ENCODE measurements at places on chromosomes 7 and 10. TPM values are rescaled to one million over a fixed set of nuclear protein-coding genes. Genes with fewer than 3 reads are reported as not detected.

Gene SAMD9L
- total RNA-seq: 6.4 TPM

Gene RBM20
- total RNA-seq: 1.4 TPM

Gene SEMA3D
- 1.4 TPM for total RNA-seq

Gene CALHM2
- 24.8 TPM for total RNA-seq

Gene AKR1C4
- total RNA-seq: 9.1 TPM

Gene CDHR3
- 3.1 TPM for total RNA-seq

Gene ANTXRL
- total RNA-seq: not detected

Gene THSD7A
- total RNA-seq: 15.0 TPM

DNA sequence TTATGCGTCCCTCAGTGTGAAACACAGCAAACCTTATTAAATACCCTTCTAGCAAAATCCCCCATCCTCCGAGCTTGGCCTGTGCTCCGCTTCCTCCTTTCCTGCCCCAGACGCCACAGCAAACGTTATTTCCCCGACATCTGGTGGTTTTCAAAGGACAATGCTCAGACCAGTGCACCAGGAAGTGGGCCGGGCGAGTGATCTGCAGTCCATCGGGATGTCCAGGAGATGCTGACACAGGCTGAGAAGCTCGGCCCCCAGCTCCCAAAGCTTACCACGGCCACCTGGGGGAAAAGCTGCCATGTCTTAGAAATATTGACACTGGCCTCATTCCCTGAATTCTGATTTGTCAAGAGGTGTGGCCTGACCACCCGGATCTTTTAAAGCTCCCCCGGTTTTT is 129.5 kb downstream of the PTPRN2 start:
- no peak for DNase-seq

- DNase-seq: no peak
Measured at GRCh38 chr10:52514481-52514880, 200.4 kb downstream of the DKK1 start.

DNA sequence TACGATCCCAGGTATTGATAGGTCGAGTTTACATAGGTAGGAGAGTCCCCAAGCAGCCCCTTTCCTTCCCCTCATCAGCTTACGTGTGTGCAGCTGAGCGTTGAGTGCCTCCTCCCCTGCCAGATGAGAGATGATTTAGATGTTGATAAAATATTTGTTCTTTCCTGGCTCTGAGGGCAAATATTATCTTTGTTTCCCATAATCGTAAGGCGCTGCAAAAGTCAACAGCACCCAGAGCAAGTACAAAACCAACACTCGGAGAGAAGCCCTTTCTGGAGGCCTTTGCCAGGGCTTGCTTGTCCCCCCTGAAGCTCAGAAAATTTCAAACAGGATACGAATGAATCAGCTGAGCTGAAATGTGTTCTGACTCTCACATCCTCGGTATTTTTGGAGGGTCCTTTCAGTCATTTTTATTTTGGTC is 683.2 kb downstream of the LRMDA start:
- no peak for DNase-seq

DNA sequence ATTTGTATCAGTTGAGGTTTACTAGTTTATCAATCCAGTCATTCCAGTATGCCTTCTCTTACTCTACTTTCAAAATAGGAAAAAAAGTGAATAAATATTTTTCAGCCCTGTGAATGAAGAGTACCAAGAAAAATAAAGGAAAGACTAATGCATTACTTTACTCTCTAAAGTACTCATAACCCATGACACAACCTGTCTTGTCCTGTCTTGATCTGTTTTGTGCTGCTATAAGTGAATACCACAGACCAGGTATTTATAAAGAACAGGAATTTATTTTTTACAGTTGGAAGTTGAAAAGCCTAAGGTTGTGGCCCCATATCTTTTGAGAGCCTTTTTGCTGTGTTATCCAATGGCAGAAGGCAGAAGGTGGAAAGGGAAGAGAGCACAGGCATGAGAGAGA is 194.6 kb upstream of the DKK1 start:
- no peak for DNase-seq

DNA sequence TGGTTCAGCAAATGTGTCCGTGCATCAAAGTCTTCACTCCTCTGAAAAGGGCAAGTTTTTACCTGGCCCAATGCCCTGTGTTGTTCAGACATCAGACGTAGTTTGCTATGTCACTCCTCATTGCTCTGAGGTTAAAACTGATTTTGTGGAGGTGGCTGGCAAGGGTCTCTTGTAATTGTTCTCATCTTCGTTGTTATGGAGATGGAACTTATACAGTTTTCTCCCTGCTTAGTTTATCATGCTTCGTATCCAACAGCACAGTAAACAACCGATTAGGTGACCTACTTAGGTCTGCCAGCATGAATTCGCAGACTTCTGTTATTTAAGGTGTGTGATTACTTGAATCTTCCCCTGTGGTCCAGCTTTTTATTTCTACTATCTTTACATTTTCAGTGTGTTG is 274.1 kb upstream of the SMIM30 start:
- DNase-seq: no peak

DNA sequence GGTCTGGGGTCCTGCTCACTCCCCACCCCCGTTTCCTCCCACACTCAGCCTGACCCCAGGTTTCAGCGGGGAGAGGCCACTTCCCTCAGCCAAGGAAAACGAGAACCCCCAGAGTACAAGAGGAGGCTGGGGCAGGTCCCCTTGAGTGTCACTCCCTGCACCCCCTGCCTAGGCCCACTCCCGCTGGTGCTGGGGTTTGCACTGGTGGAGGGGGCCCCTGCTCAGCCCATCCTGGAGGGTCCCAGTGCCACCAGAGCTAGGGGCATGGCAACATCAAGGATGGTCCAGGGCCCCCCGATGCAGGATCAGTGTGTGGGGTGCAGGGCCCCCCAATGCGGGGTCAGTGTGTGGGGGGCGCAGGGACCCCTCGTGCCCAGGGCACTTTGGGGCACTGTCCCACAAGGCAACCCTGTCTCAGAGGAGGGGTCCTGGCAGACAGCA is 70.5 kb upstream of the KCTD7 start:
- no peak for DNase-seq

GRCh38 chr7:41869997-41870396 is 167.1 kb upstream of the INHBA start:
- no peak for DNase-seq

- DNase-seq: no peak
Measured at GRCh38 chr10:128064970-128065580, 61.1 kb downstream of the MKI67 start.

GRCh38 chr10:55203319-55203718 is 402.3 kb upstream of the PCDH15 start:
- no peak for DNase-seq

DNA sequence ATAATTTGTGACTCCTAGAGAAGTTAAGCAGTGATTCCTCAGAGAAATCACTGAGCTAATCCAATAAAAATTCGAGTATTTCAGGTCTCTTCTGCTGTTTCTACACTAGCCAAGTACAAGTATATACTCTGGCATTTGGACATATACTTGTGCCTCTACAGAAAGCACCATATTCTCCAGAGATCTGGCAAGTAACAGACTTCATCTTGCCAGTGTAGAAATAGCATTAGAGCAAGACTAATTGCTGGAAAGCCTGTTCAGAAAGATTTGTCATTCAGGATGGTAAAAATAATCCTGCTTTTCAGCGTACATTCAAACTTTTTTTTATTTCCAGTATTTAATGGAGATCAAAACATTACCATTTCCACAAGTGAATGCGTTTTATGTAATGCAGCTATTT is 410.8 kb upstream of the ETV1 start:
- no peak for DNase-seq

GRCh38 chr7:40859076-40859475 is 724.3 kb downstream of the SUGCT start:
- no peak for DNase-seq

DNA sequence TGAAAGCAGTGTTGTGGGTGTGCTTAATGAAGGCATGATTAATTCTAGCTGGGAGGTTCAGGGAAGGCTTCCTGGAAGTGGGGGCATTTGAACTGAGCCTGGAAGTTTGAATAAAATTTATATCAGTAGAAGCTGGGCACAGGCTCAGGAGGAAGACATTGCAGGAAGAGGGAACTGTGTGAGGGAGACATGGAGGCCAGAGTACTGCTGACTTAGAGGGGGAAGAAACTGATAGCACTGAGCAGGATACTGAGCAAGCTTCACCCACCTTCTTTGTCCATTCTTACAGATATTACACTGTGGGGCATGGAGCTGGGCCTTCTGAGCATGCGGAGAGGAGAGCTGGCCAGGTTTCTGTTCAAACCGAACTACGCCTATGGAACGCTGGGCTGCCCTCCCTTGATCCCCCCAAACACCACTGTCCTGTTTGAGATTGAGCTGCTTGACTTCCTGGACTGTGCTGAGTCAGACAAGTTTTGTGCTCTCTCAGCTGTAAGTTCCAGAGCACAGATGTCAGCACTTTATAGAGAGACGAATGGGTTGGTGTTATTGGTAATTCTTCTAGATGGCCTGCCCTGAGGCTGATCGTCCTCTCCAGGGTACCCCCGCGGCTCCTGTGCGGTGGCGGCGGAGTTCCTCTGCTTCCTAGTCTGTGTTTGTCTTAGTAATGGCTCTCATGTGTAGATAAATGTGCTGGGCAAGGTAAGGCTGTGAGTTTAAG is 2.1 kb downstream of the FKBP6 start:
- no peak for DNase-seq

GRCh38 chr10:43361547-43362190 is 9.8 kb upstream of the FXYD4 start:
- no peak for DNase-seq

DNA sequence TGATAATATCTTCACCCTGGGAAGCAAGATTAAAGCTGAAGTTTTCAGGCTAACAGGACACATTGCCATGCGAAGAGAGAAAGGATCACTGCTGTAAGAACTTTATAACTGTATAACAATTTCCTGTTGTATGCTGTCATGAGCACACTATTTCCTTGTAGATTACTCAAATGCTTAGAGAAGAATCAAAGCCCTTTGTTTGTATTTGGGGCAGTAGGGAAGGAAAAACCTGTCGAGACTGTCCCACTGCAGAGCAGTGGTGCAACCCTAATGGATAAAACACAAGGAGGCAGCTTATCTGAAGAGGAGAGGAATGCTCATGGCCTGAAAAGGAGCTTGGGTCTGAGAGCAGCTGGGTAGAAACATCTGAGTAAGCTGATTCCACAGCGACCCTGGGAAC is 327.7 kb upstream of the NPSR1 start:
- DNase-seq: no peak

GRCh38 chr10:36500266-36500665 is 625.1 kb upstream of the ANKRD30A start:
- DNase-seq: no peak

DNA sequence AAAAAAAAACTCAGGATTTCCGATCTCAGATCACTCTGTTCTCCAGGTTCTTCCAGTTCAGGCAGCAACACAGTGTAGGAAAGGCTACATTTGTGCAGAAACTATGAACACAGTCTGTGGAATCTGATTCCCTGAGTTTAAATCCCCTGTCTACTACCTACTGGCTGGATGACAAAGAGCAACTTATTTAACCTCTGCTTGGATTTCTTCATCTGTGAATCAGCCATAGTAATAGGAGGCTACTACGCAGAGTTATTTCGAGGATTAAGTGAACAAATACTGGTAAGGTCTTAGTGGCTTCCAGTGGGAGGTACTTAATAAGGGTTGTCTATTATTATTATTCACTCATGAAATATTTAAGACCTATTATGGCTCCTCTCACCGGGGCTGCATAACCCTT is 44.3 kb upstream of the PDCD4 start:
- DNase-seq: no peak

GRCh38 chr7:127387974-127388373 is 4.5 kb downstream of the ZNF800 start:
- DNase-seq: no peak

- no peak for DNase-seq
Measured at GRCh38 chr7:41873741-41874140, 170.9 kb upstream of the INHBA start.

DNA sequence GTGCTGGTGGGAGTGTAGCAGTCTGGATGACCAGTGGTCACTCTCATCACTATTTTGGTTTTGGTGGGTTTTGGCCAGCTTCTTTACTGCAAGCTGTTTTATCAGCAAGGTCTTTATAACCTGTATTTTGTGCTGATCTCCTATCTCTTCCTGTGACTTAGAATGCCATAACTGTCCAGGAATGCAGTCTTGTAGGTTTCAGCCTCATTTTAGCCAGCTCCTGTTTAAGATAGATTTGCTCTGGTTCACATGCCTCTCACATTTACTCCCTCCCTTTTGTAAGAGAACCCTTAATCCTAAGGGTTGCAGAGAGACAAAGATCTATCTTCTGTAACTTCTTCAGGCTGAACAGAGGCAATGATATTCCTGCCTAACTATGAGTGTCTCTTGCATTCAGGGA is 51.2 kb upstream of the INHBA start:
- DNase-seq: no peak

DNA sequence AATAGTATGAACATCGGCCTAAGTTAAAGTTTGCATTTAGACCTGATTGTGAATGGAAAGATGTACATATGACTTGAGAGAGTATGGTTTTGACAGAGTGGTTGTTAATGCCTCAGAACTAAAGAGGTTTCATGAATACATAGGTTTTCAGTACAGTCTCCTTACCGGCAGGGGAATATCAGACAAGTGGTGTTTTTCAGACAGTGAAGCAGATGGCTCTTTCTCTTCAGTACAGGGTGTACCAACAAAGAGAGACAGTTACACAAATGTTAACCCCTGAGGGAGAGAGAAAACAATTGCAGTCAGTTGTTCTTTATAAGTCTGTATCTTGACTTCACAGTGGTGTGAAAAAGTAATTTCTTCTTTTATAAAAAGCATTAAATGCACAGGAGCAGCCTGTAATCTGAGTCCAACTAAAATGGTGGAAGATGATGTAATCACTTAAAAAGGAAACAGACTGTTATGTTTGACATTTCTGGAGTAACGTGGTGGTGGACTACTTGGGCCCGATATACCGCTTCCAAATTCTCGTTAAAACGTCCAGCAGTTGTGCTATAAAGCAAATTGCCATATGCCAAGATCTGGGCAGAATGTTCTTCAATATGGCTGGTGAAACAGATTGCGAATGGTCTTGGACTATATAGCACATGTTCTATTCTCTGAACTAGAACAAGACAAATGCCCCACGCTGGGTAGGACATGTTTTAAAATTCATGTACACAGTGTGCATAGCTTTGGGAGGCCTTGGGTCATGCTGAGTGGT is 69.2 kb downstream of the SDK1 start:
- no peak for DNase-seq

GRCh38 chr10:120978589-120979252 is 127.6 kb downstream of the WDR11 start:
- no peak for DNase-seq

DNA sequence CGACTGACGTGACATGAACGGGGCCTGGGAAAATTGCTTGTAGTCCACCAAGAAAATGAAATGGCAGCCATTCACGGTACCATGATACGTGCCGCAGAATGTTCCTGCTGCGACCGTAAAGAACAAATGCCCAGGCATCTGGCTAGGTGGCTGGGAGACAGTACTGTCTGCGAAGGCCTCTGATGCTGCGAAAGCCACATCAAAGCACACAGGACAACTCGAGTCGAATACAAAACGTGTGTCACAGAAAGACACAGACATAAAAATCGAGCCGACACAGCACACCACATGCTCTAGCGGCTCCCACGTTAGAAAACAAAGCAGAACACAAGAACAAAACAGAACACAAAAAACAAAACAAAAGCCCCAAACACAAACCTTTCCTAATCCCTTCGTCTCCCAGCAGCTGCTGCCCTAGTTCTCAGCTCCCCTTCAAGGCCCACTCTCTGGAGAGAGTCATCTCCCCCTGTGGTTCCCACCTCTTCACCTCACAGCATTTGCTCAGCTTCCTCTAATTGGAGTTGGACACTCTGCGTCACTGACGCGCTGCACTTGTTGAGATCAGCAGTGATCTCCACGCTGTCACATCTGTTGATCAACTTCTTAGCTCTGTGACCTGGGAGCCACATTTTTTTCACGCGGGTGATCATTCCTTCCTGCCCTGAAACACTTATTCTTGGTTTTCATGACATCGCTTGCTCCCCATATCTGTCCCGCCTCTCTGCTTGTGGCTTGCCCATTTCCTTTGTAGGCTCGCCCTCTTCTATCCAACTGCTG is 112.2 kb downstream of the CLEC2L start:
- peak; percentile 51 for DNase-seq
